Sigmoid colon (tissue), 7 donors: ENCODE measurements at places on chromosomes 2 and 18. TPM values are rescaled to one million over a fixed set of nuclear protein-coding genes. Genes with fewer than 3 reads are reported as not detected.

GRCh38 chr18:5503740-5504139 lies 40.1 kb downstream of the EPB41L3 start:
- H3K36me3 ChIP-seq, result no peaks in the 10 kb centered on the region
- no peak overlapping the region for H3K27ac ChIP-seq
- DNase-seq, result no peak
- H3K4me1 ChIP-seq, result no peaks in the 10 kb centered on the region

DNA sequence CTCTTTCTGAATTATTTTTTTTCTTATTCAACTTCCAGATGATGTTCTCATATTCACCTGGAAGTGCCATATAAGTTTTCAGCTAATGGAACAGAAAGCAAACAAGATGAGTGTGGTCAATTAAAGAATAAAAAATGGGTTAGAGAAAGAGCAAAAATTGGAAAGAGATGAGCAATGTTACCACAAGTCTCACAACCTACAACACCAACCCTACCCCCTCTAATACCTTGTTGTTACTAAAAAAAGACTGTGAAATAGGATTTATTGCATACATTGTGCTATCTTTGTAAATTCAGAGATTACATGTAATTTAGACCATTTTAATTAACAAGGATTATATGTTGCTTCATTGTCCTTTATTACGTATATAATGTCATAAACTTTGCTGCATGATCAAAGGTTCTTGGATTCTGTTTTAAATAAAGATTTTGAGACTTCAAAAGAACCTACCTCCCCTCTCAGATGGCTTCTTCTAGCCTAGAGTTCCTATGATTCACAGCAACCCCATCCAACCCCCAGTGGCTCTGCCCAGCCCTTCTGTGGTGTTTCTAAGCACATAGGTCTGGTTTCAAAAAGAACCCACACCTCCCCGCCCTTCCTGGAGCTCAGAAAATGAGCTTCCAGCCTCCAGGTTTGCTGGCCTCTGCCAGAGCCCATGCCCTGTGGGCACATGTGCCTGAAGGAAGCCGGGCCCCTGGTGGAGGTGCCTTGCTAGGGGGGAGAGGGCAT lies 24.7 kb downstream of the LGALSL start:
- H3K27me3 ChIP-seq, result no peaks in the 10 kb centered on the region
- H3K4me1 ChIP-seq, result no peaks in the 10 kb centered on the region
- DNase-seq, result no peak
- no peak overlapping the region for H3K4me3 ChIP-seq
- H3K27ac ChIP-seq, result no peak overlapping the region

CAPN14 gene
- not detected for total RNA-seq

DYSF gene
- 14.9 TPM for total RNA-seq

GRCh38 chr2:168752361-168752760 lies 50.1 kb upstream of the NOSTRIN start:
- H3K36me3 ChIP-seq, result no peaks in the 10 kb centered on the region
- no peak overlapping the region for H3K4me3 ChIP-seq
- no peaks in the 10 kb centered on the region for H3K27me3 ChIP-seq
- no peak for DNase-seq
- H3K4me1 ChIP-seq, result no peaks in the 10 kb centered on the region

DNA sequence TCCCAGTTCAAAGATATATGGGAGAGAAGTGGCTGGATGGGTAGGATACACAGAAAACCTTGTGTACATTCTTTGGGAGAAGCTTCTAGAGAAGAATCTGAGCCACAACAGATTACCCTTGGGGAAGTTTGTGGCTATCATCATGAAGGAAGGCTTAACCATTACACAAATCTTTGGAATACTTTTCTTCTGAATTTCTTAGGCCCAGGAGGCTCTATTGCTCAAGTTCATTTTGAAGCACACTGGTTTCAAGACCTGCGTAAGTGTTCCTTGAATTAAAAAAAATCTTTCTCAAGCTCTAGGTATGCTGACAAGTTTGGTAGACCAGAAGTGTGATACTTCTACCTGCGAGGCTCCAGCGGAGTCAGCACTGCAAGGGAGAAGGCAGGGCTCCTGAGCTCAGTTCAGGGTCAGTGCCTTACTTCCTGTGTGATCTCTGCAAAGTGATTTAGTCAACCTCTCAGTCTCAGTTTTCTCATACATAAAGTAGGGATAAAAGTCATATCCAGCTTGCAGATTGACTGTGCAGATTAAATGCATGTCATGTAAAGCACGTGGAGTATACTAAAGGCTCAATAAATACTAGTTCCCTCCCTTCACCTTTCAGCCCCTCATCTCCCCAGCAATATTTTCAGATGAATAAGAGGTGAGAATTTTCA lies 438.6 kb downstream of the DLGAP1 start:
- no peak overlapping the region for H3K27ac ChIP-seq
- no peaks in the 10 kb centered on the region for H3K4me1 ChIP-seq
- H3K4me3 ChIP-seq, result no peak overlapping the region
- no peak for DNase-seq
- no peaks in the 10 kb centered on the region for H3K27me3 ChIP-seq

DNA sequence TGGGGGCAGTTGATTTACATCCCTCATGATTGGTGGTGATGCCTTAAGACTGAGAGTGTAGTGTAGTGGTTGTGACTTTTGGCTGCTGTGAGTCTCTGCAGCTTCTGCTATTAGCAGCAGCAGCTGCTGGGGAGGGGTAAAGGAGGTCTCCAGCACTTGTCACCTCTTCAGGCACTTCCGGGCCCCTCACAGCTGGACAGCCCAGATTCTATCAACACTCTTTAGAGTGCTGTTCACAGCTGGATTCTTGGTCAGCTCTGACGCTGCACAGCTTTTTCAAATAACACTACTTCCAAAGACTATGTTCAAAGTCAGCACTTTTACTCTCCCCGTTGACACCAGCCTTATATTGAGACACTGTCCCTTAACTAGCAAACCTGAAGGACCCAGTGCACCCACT lies 396.0 kb downstream of the MEIS1 start:
- no peak overlapping the region for H3K27ac ChIP-seq
- no peaks in the 10 kb centered on the region for H3K36me3 ChIP-seq
- H3K27me3 ChIP-seq, result no peaks in the 10 kb centered on the region

UGT1A3 gene
- not detected for total RNA-seq
